Natural killer cell treated with Interleukin-12 subunit alpha and Interleukin-12 subunit beta and Interleukin-15 and Interleukin-18, amount 100 ng/mL, for 72 hours (primary cell): ENCODE measurements at places on chromosomes 5 and 9. TPM values are rescaled to one million over a fixed set of nuclear protein-coding genes. Genes with fewer than 3 reads are reported as not detected.

The PCDHA9 gene
- total RNA-seq: not detected

DNA sequence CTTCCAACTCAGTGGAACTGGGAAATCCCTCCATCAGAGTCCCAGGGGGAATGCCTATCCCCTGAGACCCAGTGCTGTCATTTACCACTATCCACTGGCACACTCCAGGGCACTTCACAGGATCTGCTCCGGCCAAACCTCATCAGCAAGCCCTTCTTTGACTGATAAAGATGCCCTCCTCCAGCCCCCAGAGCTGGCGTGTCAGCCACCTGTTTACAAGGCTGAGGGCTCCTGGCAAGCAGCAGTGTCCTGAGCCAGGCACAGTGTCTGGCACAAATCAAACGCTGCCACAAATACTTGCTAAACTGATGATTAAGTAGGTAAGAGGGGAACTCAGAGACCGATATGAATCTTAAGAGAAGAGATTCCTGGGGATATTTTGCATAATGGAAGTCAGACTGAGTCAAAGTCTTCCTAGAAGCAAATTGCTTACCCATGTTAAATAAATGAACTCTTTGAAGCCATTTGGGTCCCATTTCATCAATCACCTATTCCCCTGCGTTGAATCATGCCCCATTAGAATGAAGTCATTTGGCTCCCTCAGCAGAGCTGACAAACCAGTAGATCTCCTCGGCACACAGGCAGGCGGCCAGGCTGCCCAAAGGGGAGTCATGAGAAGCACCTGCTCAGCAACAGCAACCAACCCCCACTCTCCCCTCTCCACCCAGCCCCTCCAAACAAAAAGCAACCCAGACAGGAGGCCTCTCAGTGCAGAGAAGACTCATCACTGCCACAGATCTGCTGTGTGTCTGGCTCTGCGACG, 97.4 kb downstream of the CDK5RAP2 start:
- no peaks in the 10 kb centered on the region for H3K27me3 ChIP-seq
- no peak overlapping the region for H3K27ac ChIP-seq
- peaks cover 5% of the 10 kb centered on the region for H3K4me1 ChIP-seq
- no peak overlapping the region for H3K4me3 ChIP-seq

DNA sequence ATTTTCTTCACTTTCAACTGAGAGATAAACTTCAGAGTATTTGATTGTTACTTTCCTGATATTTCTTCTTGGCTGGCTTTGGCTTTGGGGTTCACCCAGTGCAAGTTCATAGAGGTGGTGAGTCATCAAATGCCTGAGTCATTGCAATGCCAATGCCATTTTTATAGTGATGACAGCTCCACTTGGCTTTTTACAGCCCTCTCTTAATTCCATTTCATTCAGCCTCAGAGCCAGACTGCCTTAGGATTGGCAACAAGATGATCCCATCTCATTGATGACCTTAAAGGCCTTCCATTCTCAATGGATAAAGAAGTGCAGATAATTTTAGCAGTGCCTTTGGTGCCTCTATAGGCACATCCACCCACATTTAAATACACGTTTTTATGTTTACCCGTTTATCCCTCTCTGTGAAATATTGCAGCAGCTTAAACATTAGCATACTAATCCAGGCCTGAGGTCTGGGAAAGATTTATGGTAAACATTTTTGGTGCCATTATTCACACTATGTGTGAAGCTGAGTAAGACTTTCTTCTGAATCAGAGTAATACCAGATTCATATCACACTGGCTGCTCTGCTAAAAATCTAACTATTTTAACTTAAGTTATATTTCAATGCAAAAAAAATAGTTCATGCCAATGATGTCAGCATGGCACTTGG, 88.9 kb upstream of the TYRP1 start:
- no peak overlapping the region for H3K27ac ChIP-seq
- DNase-seq: no peak
- no peaks in the 10 kb centered on the region for H3K4me1 ChIP-seq
- no peaks in the 10 kb centered on the region for H3K36me3 ChIP-seq
- H3K27me3 ChIP-seq: no peaks in the 10 kb centered on the region
- no peak overlapping the region for H3K4me3 ChIP-seq

- no peaks in the 10 kb centered on the region for H3K36me3 ChIP-seq
- DNase-seq: no peak
- peaks cover 20% of the 10 kb centered on the region for H3K27me3 ChIP-seq
- H3K27ac ChIP-seq: no peak overlapping the region
- H3K4me1 ChIP-seq: no peaks in the 10 kb centered on the region
Measured at GRCh38 chr5:178553517-178553916, 36.7 kb downstream of the COL23A1 start.

- no peak for DNase-seq
- peak overlapping the region; percentile 68 for H3K4me3 ChIP-seq
- no peaks in the 10 kb centered on the region for H3K27me3 ChIP-seq
- H3K27ac ChIP-seq: peak overlapping the region; percentile 77
- peaks cover 28% of the 10 kb centered on the region for H3K4me1 ChIP-seq
Measured at GRCh38 chr9:21919377-21920362, 74.5 kb downstream of the CDKN2A start.

GRCh38 chr5:125560476-125561225, 814.2 kb upstream of the ZNF608 start:
- DNase-seq: no peak
- H3K36me3 ChIP-seq: no peaks in the 10 kb centered on the region
